ENCODE measurements at places on chromosomes 1 and 21.
A peak's percentile ranks its signal among the peaks of the same experiment; 100 is the strongest.

DNA sequence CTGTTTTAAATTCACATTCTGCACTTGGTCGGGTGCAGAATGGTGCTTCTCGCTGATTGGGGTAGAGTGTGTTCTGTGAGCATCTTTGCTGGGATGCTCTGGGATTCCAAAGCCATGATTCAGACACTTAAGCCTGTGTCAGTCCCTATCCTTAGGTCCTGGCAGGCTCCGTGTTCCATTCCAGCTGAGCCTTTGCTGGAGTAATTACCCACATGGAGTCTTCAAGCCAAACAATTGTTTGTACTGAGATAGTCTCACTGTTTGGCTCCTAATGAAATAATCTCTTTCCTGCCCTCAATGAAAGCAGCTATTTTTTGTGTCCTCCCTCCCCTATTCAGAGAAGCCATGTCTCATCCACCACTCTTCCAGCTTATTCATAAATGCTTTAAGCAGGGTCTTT, 18.7 kb downstream of the SMAP2 start:
- DNase-seq, result no peak

DNA sequence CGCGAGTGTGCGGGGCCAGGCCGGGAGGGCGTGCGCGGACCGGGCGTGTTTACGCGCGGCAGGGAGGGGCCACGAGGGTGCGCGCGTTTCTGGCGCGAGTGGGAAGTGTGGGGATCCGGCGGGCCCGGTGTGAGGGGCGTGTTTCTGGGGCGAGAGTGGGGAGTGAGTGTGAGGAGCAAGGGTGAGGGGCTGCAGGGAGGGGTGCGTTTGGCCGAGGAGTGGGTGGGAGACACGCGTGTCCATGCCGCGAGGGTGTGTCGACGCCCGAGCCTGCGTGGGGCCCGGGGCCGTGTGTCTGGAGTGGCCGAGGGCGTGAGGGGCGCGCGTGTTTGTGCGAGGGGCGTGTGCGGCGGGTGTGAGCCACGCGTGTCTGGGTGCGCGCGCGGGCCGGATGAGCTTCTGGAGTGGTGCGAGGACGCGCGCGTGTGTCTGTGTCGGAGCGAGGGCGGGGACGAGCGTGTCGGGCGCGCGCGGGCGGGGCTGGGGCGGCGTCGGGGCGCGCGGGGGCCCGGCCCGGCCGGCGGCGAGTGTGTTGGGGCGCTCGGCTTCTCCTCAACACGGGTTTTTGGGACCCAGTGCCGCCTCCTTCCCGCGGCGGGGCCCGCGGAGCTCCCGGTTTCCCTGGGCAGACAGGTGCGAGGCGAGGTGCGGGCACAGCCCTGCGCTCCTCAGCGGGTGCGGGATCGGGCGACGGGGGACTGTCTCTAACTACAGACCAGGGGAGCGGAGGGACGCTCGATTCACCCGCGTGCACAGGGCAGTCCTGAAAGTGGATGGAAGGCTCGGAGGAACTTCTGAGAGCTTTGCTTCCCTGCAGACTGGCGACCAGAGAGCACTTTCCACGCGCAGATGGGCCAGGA, 65.8 kb upstream of the VAMP3 start:
- DNase-seq, result no peak

GRCh38 chr1:207414606-207415108, 39.5 kb upstream of the CR2 start:
- peak; percentile 77 for DNase-seq

DNA sequence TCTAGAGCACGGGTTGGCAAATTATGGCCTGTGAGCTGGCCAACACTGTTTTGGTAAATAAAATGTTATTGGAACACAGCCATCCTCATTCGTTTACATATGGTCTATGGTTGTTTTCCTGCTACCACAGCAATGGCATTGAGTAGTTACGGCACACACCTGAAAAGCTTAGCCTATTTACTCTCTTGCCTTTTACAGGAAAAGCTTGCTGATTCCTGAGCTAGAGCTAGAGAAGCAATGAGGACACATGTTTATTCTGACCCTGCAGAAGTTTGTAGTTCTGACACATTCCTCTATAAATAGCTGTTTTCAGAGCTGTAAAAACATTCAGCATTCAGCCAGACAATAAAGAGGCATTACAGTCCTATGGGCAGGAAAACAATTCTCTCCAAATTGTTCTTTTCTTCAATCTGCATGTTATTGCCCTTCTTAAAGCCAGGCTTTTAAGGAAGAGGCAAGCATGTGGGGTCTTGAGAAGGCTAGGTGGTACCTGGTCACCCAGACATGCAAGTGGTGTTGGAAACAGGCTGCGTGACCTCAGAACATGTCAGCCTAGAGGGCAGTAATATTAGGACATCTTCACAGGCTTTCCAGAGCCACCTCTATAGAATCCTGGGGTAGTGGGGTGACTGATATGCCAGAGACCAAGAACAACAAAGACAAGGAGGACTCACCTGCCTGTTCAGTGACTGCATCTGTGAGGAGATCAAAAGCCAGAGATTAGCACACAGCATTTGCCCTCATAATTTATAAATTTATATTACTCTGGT, 1.6 kb downstream of the FCRL2 start:
- DNase-seq, result no peak

DNA sequence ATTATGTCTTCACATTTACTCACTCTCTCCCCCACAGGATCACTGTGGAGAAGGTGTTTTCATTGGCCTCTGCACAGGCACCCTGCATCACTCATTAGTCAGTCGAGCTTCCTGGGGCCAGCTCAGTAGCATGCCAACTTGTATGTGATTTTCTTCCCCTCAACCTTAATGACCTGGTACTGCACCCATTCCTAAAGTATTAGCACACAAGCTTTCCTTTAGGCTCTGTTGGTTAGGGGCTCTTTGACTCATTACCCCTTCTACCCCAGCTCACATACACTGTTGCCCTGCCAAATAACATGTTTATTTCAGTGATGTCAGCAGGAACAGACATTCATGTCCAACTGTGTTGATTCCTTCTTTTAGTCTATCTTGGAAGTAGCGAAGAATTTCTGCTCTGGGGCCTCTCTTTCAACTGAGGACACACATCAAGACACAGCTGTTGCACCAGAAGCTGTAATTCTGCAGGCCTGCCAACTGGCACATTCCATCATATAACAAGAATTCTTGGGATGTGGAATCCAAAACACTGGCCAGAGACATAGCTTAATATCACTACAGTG, 603.5 kb upstream of the ADAMTS5 start:
- no peak for DNase-seq

- no peak for DNase-seq
These were observed 105.2 kb downstream of the MRPL39 start for GRCh38 chr21:25501996-25502665.

GRCh38 chr1:18637962-18638834, 7.6 kb downstream of the PAX7 start:
- no peak for DNase-seq

GRCh38 chr1:228465571-228466146, 21.5 kb upstream of the RNF187 start:
- DNase-seq, result no peak

DNA sequence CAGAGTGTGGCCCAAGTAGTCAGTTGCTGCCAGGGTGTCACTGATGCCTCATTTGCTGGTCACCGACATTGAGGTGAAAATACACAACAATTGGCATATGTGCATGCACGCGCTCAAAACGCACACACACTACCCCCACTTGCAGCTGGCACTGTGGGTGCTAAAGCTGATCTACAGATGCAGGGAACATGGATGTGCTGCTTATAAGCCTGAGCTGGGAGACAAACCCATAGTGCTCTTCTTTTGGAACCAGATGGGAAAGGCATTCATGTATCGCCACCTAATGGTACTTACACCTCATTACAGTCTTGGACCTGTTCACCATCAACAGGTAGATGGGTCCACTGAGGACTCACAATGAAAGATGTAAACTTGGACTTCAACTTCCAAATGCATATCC, 70.3 kb upstream of the CAMK1G start:
- DNase-seq, result peak; percentile 37

GRCh38 chr21:44929242-44929798, 8.6 kb upstream of the ITGB2 start:
- no peak for DNase-seq

- no peak for DNase-seq
These were observed 71.6 kb downstream of the RD3 start for GRCh38 chr1:211420389-211420788.

DNA sequence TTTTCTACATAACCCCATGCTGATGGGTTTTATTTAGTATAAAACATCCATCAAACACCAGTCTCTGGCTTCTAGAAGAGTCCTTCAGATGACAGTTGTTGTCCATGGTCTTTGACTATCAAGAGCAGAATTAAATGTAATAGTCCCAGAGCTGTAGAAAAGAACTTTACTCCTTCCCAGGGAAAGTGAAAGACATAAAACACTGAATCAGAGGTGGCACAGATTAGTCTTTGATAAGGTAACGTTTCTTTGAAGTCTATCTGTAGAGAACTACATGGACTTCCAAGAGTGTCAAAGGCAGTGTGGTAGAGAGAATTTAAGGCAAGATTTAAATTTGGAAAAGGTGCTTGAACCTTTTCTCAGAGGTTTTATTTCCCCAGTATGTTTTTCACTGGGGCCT, 21.9 kb downstream of the SYNC start:
- DNase-seq, result no peak

GRCh38 chr1:186055846-186056245, 319.2 kb downstream of the TPR start:
- no peak for DNase-seq

- peak; percentile 91 for DNase-seq
These were observed 36.9 kb downstream of the UMODL1 start for GRCh38 chr21:42107881-42108553.

DNA sequence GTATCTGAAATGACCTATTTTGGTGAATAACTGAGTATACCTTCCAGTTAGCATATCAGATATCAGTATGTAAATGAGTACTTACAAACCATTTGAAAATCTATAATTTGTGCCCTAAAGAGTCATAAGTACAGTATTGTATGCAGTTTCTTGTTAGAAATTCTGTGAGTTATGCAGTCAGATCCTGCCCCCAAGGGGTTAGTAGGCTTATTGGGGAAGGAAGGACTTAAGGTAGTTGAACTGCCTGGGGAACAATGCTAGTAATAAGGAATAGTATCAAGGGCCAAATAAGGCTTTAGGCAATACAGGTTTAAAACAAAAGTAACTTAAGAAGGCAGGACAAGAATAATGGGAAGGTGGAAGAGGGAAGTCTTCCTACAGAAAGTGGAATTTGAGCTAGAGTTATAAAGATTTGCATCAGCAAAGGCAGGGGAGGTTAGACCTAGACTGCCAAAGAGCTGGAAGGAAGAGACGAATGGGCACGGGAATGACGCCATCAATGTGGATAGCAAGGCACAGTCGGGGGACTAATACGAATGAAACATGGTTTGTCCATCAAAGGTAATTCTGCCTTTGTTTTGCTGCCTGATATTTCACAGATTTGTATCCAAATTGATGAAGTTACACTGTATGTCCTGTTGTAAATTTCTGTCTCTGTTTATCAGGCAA, 182.9 kb upstream of the DPYD start:
- DNase-seq, result no peak
